ENCODE measurements at places on chromosomes 5 and 9.

- no peak for DNase-seq
These were observed 1704.8 kb upstream of the CDH9 start for GRCh38 chr5:28743025-28743715.

DNA sequence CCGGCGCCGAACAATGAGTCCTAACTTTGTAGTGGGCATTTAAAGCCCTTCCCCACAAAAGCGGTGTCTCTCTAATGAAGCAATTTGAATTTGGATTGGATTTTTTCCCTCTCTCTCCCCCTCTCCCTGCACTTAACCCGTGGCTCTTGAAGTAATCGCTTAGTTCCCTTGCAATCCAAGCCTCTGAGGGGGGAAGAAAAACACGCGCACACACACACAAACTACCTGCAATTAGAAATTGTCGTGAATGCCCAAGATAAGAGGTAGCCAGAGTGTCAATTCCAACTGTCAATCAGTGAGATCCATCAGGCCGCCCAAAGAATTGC is 1.2 kb downstream of the LHX6 start:
- no peak for DNase-seq

- DNase-seq, result peak; percentile 29
These were observed 11.9 kb downstream of the GRIN1 start for GRCh38 chr9:137150617-137151457.

DNA sequence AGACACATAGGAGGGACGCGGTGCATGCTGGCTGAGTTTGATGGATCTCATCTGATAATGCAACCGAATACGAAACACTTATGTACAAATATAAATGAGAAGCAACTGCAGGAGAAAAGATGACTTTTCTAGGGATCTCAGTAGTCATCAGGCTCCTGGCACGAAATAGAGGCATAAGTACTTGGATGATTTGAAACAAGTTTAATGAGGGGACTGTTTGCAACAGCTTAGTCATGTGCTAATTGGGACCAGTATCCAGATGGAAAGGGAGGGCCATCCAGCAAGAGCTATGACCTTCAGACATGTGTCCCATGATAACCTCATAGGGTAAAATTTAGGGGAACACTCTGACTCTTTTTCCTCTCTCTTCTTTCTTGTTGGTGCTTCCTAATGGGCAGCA is 123.0 kb downstream of the EGFLAM start:
- no peak for DNase-seq

DNA sequence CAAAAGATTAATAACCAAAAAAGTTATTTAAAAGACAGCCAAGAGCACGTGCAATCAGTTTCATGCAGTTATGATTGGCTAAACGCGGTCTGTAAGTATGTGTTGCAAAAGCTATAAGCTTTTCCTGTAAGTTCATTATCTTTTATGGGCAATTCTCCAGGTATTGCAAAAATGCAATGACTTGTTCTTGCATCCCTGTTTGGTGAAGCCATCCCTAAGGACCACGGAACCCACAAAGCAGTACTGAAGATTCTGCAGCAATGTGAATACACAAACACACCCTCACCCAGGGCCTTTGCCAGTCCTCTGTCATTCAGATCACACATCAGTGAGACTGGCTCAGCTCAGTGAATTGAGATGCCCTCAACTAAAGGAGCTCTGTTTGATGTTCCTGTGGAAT is 11.4 kb downstream of the GCNT4 start:
- no peak for DNase-seq

DNA sequence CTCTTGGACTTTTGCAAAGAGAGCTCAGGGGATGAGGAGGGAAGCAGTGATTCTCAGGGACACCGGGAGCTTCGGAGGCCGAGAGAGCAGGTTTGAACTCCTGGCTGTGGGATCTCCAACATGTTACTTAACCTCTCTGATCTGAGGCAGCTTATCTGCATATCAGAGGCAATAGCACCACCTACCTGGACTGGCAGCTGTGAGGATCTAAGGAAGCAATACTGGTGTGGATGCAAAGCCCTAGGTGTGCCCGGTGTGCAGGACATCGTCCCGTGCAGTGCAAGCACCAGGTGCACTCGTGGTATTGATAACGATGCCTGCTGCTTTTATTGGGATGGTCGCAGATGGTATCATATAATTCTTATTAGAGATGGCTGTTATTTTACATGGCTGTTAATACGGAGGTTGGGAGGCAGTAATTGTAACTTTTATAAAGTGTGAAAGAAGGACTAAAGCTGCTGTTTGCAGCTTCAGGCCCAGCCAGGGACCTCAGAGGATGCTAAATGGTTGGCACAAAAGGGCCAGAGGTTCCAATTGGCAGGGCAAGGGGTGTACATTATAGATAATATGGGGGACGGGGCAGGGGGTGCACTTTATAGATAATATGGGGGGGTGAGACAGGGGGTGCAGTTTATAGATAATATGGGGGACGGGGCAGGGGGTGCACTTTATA is 14.9 kb downstream of the COL5A1 start:
- DNase-seq, result no peak

GRCh38 chr5:31362529-31362900 is 169.0 kb downstream of the CDH6 start:
- DNase-seq, result no peak

GRCh38 chr5:57666582-57666981 is 184.0 kb upstream of the ACTBL2 start:
- DNase-seq, result no peak

DNA sequence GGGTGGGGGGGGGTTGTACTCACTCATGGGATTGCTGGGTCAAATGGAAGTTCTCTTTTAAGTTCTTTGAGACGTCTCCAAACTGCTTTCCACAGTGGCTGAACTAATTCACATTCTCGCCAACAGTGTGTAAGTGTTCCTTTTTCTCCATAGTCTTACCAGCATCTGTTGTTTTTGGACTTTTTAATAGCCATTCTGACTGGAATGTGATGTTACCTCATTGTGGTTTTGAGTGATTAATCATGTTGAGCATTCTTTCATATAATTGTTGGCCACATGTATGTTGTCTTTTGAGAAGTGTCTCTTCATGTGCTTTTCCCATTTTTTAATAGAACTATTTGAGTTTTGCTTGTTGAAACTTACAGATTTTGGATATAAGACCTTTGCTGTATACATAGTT is 94.9 kb upstream of the PLPPR1 start:
- no peak for DNase-seq

DNA sequence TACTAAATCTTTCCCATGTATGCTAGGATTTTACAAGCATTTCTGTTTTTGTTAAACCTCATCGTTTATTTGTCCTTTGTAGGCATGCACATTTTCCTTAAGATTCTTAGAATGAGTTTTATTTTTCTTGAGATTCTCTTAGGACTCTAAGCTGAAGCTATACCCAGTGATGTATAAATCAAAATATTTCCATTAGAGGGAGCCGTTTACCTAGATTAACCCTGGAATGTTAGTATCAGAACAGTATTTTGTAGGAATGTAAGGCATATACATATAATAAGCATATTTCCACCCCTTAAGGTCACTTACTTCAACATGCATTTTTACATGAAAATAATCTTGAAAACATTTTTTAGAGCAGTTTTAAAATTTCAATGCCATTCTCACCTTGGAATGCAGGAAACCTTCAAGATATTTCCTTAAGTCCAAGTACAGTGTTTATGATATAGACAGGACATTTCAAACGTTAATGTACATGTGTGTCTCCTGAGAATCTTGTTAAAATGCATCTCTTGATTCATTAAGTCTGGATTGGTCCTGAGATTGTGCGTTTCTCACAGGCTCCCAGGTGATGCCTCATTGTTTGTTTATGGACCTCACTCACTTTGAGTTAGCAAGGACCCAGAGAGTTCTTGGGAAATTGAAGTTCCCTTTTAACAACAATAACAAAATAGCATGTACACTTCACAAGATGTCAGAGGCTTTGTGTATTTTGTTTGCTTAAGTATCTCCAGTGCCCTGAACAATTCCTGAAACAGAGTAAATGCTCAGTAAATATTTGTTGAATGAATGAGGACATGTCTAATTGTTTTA is 34.9 kb upstream of the FCHO2 start:
- DNase-seq, result no peak

GRCh38 chr5:139711906-139712224 is 63.7 kb downstream of the CXXC5 start:
- DNase-seq, result no peak

DNA sequence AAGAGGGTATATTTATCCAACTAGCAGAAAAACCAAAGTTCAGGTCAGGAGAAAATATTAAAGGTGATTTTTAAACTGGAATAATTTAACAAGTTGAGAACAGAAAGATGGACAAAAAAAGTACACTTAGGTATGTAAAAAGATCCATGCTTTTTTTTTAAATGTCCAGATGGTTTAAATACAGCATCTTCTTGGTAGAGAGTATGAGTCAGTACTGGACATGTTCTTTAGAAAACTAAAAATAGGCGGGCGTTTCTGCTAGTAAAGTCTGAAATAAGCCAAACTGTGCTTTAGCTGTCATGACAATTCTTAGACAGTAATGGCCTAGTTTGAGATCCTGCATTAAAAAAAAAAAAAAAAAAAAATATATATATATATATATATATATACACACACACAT is 255.9 kb upstream of the ST8SIA4 start:
- no peak for DNase-seq

- no peak for DNase-seq
These were observed 5.0 kb upstream of the IRX2 start for GRCh38 chr5:2756211-2757152.

DNA sequence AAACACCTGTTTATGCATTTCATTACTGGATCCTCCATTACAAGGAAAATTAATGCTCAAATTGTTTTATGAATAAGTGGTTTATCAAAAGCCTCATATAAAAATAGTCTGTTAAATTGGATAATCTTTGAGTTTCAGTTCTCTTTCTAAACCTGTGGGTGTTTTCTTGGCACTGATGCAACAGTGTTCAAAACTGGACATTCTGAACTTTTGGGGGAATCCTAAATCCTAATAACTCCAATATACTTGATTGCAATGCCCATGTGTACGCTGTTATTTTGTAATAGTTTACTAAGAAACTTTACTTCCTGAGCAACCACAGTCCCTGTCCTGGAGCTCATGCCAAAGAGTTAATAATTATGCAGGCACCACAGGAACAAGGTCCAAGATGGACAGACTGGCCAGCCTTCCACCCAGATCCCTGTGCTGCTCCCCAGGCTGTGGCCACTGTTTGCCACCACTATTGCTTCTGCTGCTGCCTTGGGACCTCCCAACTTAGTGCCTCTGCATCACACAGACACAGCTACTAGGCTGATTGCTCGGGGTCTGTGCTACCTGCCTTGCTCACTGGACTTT is 14.0 kb downstream of the IRGM start:
- DNase-seq, result no peak

- no peak for DNase-seq
These were observed 309.9 kb downstream of the ZSWIM6 start for GRCh38 chr5:61641748-61642565.

DNA sequence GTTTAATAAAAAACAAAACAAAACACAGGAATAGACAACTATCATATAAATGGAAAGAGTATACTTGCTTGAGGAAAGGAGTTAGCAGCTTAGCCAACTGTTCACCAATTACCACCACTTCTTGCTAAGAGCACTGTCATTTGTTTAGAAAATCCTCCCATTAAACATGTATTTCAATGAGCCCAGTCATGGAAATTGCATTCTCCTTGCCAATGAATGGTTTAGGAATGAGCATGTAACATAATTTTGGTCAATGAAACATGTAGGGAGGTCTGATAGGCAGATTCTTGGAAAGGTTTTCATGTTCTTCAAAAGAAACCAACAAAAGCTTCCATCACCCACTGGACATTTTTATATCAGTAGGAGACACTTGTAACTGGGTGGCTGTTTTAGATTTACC is 502.8 kb upstream of the PAPPA start:
- DNase-seq, result no peak

GRCh38 chr9:8766096-8766495 is 966.5 kb upstream of the DMAC1 start:
- DNase-seq, result no peak

DNA sequence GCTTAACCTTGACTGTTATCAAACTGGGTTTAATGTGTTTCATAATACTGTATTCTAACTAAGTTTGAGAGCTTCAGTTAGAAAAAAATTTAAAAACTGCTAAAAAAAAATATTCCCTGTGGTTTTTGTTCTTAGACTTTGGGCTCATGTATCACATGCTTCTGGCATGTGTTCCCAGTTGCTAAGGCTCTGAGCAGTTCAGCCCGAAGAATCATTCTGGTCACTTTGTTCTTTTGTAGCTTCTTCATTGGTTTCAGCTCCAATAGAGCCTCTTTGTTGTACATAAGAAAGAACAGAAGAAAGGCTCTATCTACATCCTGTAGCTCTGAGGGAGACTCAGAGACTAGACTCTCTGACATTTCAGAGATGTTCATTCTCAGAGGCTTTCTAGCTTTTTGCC is 25.6 kb downstream of the KCNN2 start:
- DNase-seq, result no peak

- no peak for DNase-seq
These were observed 429.4 kb downstream of the PIK3R1 start for GRCh38 chr5:68644971-68645370.

GRCh38 chr5:168736281-168736831 is 157.2 kb upstream of the PANK3 start:
- DNase-seq, result no peak

DNA sequence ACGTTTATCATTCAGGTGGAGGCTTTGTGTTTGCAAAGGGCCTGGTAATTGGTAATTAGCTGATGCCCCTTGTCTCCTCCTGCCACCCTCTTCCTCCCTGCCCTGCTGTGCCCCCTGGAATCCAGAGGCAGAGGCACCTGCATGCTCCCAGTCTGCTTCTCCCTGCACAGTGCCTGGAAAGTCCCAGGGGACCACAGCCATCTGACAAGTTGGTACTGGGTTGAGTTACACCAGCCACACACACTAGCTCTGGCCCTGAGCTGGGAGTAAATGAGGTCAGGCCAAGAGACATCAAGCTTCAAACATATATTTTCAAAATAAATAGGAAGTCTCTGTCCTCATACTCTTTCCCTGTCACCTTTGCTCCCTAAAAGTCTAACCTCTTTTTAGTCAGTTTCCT is 56.3 kb downstream of the INSYN2B start:
- DNase-seq, result no peak

- no peak for DNase-seq
These were observed 217.2 kb downstream of the MLLT3 start for GRCh38 chr9:20405078-20405477.

- DNase-seq, result no peak
These were observed 6.1 kb upstream of the AP3B1 start for GRCh38 chr5:78300464-78301045.

GRCh38 chr5:57783693-57784092 is 301.1 kb upstream of the ACTBL2 start:
- no peak for DNase-seq

DNA sequence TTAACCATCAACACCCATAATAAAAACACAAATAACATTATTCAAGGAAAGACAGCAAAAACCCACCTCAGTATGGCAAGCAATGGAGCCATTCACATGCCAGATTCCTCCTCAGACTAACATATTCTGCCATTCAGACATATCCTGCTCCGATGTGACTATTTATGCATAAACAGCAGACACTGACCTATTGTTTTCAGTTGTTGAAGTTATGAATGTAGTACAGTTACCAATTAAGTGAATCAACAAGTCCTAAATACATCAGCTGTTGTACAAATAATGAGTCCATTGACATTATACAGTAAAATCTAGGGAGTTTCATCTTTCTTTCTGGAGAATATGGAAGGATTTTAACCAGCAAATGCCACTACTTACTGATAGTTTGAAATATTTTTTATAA is 131.7 kb downstream of the DENND1A start:
- DNase-seq, result no peak

- DNase-seq, result no peak
These were observed 37.7 kb downstream of the TPPP start for GRCh38 chr5:655406-655805.

Data from stimulated activated CD4-positive, alpha-beta T cell treated with anti-CD3 and anti-CD28 coated beads, Interleukin-1b, Interleukin-23, amount 100 ng/mL, for 1 hour (primary cell).